Upper lobe of right lung (tissue), 1 donor: ENCODE measurements at places on chromosomes 4 and X.

GRCh38 chr4:147039976-147040575 is 94.4 kb upstream of the TTC29 start:
- DNase-seq, result no peak

DNA sequence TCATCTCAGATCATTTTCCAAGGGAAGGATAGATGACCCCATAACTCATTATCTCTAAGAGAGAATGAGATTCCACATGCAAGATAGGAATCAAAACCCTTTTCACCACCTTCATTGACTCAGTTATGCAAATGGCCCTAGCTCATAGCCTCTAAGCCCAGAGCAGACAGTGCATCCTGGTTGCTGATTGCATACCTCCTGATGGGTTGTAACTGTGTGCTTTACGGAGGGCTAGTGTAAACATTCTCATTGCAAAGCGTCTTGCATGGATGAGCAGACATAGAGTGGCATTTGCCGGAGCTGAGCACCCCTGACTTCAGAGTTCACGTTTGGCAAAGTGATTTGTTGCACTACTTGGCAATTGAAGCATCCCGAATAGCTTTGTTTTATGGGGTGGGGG is 151.0 kb downstream of the VCX3A start:
- DNase-seq, result no peak

- DNase-seq, result no peak
Measured at GRCh38 chrX:24242649-24243175, 71.2 kb downstream of the SUPT20HL2 start.

DNA sequence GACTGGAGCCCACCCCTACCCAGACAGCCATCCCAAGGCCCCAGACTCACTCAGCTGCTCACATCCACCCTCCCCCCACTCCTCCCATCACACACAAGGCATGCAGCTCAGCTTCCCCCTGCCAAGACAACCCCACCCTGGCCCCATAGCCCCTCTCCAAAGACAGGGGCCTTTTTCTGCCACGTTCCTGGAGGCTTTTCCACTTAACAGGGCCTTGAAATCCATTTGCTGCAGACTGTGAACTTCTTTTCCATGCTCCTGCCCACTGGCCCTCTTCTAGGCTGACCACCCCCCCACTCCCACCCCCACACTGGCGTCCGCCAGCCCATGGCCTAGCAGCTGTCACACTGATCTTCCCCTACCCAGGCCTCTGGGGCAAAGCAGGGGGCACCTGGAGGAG is 76.0 kb downstream of the PJA1 start:
- DNase-seq, result no peak

DNA sequence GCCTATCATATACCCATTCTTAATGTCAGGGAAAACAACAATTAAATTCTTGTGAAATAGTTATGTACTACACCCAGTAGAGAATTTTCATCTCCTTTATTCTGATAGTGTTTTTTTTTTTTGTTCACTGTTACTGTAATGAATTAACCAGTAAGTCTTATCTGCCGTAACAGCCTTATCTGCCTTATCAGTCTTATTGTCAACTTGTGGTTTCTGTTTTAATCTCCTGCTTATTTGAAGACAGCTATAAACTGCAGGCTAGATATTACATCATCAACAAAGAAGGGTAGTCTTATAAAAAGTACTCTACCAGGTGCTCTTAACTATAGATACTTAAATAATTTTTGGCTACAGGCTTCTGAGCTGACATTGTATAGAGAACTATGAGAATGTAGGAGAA is 79.5 kb downstream of the MAGEB5 start:
- DNase-seq, result no peak

GRCh38 chrX:12446342-12447075 is 308.2 kb downstream of the FRMPD4 start:
- DNase-seq, result no peak

DNA sequence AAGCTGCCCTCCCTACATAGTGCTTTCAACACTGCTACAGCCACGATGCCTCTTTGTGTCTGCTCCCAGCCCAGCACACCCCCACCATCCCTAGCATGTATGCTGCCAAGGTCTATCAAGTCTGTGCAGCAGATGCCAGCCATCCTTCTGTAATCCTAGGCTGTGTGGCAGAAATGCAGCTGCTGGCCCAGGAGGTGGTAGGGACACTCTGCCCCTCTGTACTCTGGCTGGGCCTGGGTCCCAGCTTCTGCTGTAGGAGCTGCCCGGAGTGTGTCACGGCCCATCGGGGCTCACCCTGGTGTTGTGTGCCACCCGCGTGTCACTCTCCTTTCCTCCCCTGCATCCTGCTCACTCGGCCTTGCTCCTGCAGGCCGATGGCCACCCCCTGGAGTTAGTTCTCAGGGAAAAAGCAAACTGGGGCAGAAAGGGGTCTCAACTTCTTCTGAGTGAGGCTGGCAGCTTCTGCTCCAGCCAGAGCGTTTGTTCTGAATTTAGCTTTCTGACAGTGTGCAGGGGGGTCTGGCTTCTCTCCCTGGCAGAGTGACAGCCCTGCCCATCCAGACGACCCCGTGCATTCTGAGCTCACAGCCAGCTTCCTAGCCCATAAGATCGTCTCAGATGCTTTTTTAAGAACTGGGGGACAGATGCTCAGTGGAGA is 22.7 kb downstream of the PSAPL1 start:
- peak; percentile 29 for DNase-seq

DNA sequence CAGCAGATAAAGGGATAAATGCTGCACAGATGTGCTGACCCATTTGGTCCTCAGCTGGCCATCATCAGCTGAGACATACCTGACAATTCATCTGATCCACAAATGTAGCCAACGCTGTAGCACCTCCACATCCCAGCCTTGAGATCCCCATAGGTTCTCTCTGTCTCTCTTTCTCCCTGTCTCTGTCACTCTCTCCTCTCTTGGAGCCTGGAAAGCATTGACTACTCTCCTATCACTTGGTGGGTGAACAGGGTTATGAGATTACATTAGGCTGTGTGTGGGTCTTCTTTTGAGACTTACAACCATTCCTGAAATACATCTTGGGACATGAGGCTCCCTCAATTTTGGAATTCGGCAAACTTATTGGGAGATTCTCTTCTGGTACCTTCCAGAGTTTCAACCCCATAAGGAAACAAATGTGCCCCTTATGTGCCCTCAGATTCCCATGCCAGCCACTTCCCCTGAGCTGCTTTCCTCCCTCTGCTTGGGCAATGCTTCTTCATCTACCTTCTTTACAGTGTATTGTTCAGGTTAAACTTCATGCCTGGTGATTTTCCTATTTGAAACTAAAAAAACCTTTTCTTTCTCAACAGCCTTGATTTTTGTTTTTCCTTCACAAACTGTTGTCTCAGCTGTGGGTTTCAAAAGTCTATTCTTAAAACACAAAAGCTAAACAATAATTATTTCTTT is 29.1 kb upstream of the FGF2 start:
- no peak for DNase-seq

DNA sequence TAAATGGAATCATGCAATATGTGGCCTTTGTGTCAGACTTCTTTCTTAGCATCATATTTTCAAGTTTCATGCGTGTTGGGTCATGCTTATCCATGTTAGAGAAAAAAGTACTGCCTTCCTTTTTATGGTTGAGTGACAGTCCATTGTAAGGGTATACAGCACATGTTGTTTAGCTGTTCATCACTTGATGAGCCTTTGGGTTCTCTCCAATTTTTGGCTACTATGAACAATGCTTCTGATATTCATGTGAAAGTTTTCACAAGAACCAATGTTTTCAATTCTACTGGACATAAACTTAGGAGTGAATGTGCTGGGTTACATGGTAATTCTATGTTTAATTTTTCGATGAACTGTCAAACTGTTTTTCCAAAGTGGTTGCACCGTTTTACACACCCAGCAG is 28.1 kb upstream of the LNX1 start:
- no peak for DNase-seq

- no peak for DNase-seq
Measured at GRCh38 chr4:40998675-40999358, 215.5 kb downstream of the APBB2 start.

DNA sequence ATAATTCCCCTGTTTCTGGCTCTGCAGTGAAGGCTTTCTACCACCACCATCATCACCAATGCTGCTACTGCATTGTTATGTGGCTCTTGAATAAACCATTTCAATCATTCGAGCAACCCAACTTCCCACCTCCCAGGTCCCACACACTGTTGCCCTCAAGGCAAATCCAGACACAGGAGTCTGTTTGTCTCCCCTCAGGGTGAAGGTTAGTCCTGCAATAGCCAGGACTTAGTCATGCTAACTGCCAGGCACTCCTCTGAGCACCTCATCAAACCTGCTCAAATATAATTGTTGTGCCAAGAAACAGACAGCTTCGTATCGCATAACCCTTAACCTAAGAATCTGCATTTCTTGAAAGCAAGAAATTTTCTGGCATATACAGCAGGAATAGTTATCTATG is 213.2 kb downstream of the KDR start:
- no peak for DNase-seq

DNA sequence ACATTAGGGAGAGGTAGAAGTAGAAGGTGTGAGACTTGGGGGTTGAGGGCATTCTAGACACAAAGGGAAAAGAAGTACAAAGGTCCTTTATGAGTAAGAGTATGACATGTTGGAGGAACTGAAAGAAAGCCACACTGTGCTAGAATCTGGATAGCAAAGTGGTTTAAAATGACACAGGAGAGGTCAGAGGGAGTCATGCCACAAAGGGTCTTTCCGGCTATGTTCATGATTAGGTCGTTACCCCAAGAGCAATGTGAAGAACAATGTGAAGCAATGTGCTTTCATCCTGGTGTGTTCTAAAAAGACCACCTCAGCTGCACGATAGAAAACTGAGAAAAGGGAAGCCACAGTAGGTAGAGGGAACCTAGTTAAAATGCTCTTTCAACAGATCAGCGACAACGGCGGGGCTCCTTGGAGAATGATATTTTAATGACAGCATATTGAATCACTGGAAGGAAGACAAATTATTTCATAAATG is 29.2 kb downstream of the SMIM14 start:
- no peak for DNase-seq

- no peak for DNase-seq
Measured at GRCh38 chrX:18255059-18255458, 34.4 kb upstream of the BEND2 start.

DNA sequence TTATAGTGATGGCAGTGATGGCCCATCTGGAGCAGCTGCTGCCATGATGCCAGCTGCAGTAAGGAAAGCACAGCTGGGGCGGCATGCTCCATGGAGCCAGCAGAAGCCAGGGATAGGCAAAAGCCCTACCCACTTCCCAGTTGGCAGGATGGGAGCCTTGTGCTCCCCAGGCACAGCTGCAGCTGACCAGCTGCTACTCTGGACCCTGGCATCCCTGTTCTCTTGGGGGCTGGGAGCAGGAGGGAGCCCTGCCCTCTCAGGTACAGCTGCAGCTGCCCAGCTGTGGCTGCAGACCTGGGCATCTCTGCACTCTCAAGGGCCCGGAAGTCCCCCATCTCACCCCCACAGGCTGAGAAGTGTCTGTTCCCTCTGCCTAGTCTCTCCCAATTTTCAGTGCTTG is 531.9 kb downstream of the PCDH18 start:
- DNase-seq, result peak; percentile 46

- DNase-seq, result no peak
Measured at GRCh38 chr4:186642998-186643397, 80.7 kb downstream of the FAT1 start.

DNA sequence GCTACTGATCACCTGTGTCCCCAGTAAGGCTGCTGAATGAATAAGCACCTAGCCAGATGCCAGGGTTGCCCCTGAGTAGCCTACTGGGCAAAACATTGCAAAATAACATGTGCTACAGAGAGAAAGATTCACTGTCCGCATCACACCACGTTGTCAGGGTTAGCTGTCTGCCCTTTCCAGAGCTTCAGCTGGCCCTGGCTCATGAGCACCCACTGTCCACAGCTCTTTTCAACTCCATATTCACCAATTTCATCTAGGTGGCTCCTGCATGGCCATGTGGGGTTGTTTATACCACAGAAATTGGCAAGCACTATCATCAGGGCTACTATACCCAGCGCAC is 227.7 kb upstream of the PSAPL1 start:
- DNase-seq, result no peak

GRCh38 chrX:108053218-108053617 is 8.4 kb downstream of the VSIG1 start:
- no peak for DNase-seq
